Activated T-helper 2 cell treated with anti-CD3 and anti-CD28 coated beads, Interferon-gamma antibody, Interleukin-2, Interleukin-4, amounts not matched to agents 10 μg/mL and 5 μg/mL and 100 μg/mL, durations not matched to agents 14 hours and 24 hours and 36 hours (primary cell): ENCODE measurements at places on chromosomes 3 and 15. TPM values are rescaled to one million over a fixed set of nuclear protein-coding genes. Genes with fewer than 3 reads are reported as not detected.

DNA sequence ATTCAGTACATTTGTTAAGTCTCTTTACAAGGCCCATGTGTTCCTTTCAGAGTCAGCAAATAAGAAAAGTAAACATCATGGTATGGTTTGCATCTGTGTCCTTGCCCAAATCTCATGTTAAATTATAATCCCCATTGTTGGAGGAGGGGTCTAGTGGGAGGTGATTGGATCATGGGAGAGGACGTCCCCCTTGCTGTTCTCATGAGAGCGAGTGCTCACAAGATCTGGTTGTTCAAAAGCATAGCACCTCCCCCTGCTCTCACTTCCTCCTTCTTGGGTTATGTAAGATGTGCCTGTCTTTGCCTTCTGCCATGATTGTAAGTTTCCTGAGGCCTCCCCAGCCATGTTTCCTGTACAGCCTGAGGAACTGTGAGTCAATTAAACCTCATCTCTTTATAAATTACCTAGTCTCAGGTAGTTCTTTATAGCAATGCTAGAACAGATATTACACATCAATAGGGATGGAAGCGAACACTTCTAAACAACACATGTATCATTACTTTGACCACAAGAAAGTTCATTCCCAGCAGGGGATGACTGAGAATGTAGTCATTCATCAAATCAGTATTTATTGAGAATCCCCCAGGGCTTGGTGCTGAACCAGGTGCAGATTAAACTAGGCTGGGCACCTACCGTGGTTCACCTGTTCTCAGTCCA, 4.1 kb downstream of the EFCAB12 start:
- no peak for DNase-seq
- H3K4me3 ChIP-seq: no peak overlapping the region
- H3K36me3 ChIP-seq: peaks cover 8% of the 10 kb centered on the region
- H3K4me1 ChIP-seq: peaks cover 21% of the 10 kb centered on the region
- no peak overlapping the region for H3K27ac ChIP-seq
- H3K27me3 ChIP-seq: peaks cover 8% of the 10 kb centered on the region

ETV5 gene
- 0.85 and 1.3 TPM in 2 replicates for total RNA-seq

- H3K27ac ChIP-seq: no peak overlapping the region
- peaks cover 5% of the 10 kb centered on the region for H3K4me1 ChIP-seq
- no peak overlapping the region for H3K4me3 ChIP-seq
- peaks cover 31% of the 10 kb centered on the region for H3K27me3 ChIP-seq
Measured at GRCh38 chr3:119759962-119760361, 21.9 kb upstream of the NR1I2 start.

- peaks cover 4% of the 10 kb centered on the region for H3K36me3 ChIP-seq
- no peak overlapping the region for H3K27ac ChIP-seq
- no peak overlapping the region for H3K4me3 ChIP-seq
- DNase-seq: no peak
Measured at GRCh38 chr15:65913631-65914199, 44.4 kb downstream of the RAB11A start.

GRCh38 chr3:137304313-137305056, 346.7 kb downstream of the IL20RB start:
- H3K4me3 ChIP-seq: no peak overlapping the region
- DNase-seq: no peak
- H3K36me3 ChIP-seq: no peaks in the 10 kb centered on the region
- no peaks in the 10 kb centered on the region for H3K4me1 ChIP-seq
- H3K27me3 ChIP-seq: no peaks in the 10 kb centered on the region

CFAP100 gene
- total RNA-seq: not detected in 2 replicates

KBTBD13 gene
- not detected in 2 replicates for total RNA-seq

DNA sequence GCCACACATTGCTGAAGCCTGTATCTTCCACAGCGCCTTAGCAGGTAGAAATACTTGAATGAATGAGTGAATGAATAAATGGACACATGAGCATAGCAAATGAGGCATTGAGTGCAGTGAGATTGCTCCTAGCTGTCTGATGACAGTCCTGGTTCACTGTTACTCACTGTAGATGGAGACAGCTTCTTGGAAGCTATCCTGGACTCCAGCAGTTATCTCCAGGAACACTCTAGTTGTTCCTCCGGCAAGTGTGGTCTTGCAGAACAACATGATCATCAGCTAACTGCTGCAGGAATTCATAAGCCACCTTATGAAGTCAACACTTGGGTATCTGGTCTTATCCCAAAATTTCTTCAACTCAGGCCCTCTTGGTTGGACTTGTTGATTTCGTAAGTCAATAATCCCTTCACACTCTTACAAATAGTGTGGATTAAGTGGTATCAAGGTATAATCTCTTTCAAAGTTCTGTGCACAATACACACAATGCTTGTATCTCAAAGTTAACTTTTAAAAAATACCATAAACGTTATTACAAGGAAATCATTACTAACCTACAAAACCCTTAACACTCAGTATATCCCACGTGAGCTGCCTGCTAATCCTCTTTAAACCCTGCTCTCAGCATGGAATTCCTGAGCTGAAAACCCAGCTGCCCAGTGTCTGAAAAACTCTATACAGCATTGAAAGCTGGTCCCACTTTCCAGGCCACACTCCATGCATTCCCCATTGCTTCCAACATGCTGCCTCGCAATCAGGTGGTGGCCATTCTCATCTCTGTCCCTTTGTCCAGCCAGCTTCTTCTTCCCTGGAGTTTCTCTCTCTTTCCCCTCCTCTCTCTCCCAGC, 14.4 kb upstream of the ZBTB38 start:
- peaks cover 14% of the 10 kb centered on the region for H3K27me3 ChIP-seq
- no peak overlapping the region for H3K27ac ChIP-seq
- H3K4me3 ChIP-seq: no peak overlapping the region
- DNase-seq: no peak

DNA sequence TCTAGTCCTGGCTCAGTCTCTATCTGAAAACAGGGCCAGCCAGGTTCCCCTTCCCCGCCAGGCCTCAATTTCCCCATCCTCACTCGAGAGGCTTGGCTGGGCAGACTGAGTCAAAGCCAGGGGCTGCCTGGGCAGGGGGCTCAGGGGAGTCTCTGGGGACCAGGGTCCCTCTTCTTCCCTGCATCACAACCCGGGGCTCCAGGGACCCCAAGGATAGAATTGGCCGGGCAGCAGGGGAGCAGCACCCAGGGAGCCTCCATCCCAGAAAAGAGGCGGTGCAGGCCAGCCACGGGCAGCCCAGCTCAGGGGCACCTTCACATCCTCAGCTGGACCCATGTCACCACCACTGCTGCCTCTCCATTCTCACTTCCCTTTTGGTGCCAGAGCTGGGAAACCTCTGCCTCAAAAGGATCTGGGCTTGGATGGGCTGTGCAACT, 13.3 kb upstream of the PLXND1 start:
- no peak for DNase-seq
- peaks cover 4% of the 10 kb centered on the region for H3K4me1 ChIP-seq
- no peaks in the 10 kb centered on the region for H3K36me3 ChIP-seq
- H3K27me3 ChIP-seq: no peaks in the 10 kb centered on the region

DNA sequence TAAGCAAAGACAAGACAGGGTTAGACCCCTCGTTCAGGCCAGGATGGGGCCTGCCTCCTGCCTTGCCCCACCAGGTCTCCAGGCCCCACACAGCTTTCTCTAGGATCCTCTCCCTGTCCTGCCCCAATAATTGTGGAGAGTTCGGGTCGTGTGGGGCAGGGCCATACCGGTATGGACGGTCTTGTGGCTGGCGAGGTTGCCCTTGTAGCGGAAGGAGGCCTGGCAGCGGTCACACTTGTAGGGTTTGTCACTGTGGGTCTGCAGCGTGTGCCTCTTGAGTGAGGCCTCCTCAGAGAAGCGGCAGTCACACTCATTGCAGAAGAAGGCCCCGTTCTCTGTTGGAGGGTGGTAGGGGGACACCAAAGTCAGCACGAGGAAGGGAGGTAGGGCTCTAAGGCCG, 18.7 kb downstream of the BCL6 start:
- H3K4me3 ChIP-seq: no peak overlapping the region
- no peak overlapping the region for H3K27ac ChIP-seq
- DNase-seq: no peak
- no peaks in the 10 kb centered on the region for H3K4me1 ChIP-seq

GRCh38 chr15:85414495-85414894, 34.1 kb downstream of the AKAP13 start:
- H3K4me3 ChIP-seq: peak overlapping the region; percentile 35
- peaks cover 19% of the 10 kb centered on the region for H3K36me3 ChIP-seq
- H3K4me1 ChIP-seq: peaks cover 63% of the 10 kb centered on the region
- no peak for DNase-seq

C3orf85 gene
- not detected in 2 replicates for total RNA-seq

- no peak overlapping the region for H3K27ac ChIP-seq
- peaks cover 47% of the 10 kb centered on the region for H3K36me3 ChIP-seq
Measured at GRCh38 chr15:28191832-28192231, 92.7 kb upstream of the OCA2 start.

DNA sequence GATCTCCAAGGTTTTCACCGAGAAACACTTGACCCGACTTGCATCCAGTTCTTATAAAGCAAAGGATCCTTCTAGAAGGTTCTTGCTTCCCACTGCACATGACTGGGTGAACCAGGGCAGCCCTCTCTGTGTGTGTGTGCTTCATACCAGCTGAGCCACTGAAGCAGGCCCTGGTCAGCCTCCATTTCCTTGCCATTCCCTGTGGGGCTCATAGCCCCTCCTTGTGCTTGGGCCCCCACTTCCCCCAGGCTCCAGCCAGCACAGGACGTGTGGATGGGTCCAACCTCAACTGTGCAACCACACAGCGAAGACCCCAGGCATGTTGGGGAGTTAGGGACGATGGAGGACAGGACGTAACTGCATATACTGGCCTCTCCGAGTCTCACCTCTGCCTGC, 15.5 kb downstream of the KLF15 start:
- H3K27me3 ChIP-seq: no peaks in the 10 kb centered on the region
- H3K4me1 ChIP-seq: no peaks in the 10 kb centered on the region
- DNase-seq: peak; percentile 1
- H3K36me3 ChIP-seq: no peaks in the 10 kb centered on the region
- H3K4me3 ChIP-seq: no peak overlapping the region
- H3K27ac ChIP-seq: no peak overlapping the region

A4GNT gene
- total RNA-seq: not detected in 2 replicates

GRCh38 chr15:69609776-69610175, 157.2 kb downstream of the RPLP1 start:
- peaks cover 9% of the 10 kb centered on the region for H3K27me3 ChIP-seq
- no peaks in the 10 kb centered on the region for H3K36me3 ChIP-seq
- DNase-seq: no peak
- peaks cover 10% of the 10 kb centered on the region for H3K4me1 ChIP-seq
- no peak overlapping the region for H3K27ac ChIP-seq
- H3K4me3 ChIP-seq: no peak overlapping the region

DNA sequence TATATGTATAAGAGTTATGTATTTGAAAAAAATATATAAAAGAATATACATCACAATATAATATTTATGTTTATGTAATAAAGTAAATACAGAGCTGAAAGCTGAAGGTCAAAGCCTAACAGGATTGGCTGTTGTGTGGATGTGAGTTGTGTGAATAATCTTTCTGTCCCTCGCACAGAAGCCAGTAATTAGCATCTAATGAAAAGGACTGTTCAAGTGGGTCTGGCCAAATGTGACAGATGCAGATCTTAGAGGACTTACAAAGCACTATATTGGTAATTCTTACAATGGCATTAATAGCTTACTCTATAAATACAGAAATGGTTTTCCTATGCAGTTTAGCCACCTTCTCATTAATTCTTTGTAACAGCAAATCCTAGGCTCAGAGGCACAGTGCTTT, 2.4 kb downstream of the MKRN3 start:
- no peak for DNase-seq
- no peaks in the 10 kb centered on the region for H3K4me1 ChIP-seq
- H3K36me3 ChIP-seq: no peaks in the 10 kb centered on the region
- no peak overlapping the region for H3K4me3 ChIP-seq

DNA sequence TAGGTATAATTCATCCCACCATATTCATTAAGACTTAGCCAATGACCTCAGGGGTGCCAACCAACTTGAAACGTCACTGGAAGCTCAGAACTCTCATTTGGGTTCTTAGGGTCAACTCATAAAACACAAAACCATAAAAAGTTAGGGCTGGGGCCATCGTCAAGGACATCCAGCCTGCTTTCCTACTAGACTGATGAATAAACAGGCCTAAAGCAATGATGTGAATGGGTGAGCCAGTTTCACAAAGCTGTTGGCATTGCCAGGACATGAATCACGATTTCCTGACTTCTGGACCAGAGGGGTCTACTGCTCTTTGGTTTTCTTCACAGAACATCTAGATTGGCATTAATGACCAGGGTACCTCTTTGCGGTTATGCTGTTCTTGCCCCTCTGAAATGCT, 64.7 kb downstream of the EOMES start:
- no peak overlapping the region for H3K27ac ChIP-seq
- peaks cover 6% of the 10 kb centered on the region for H3K27me3 ChIP-seq
- peaks cover 5% of the 10 kb centered on the region for H3K4me1 ChIP-seq
- no peak for DNase-seq
- H3K4me3 ChIP-seq: no peak overlapping the region

HIGD1A gene
- 85.9 and 88.5 TPM in 2 replicates for total RNA-seq

GRCh38 chr15:38059665-38060064, 125.2 kb downstream of the TMCO5A start:
- peaks cover 29% of the 10 kb centered on the region for H3K27me3 ChIP-seq
- no peak overlapping the region for H3K4me3 ChIP-seq
- H3K27ac ChIP-seq: no peak overlapping the region
- peaks cover 14% of the 10 kb centered on the region for H3K4me1 ChIP-seq
- H3K36me3 ChIP-seq: no peaks in the 10 kb centered on the region

- DNase-seq: no peak
- H3K36me3 ChIP-seq: no peaks in the 10 kb centered on the region
- H3K27ac ChIP-seq: no peak overlapping the region
- no peaks in the 10 kb centered on the region for H3K27me3 ChIP-seq
- no peak overlapping the region for H3K4me3 ChIP-seq
Measured at GRCh38 chr3:78621061-78621716, 1146.6 kb downstream of the ROBO1 start.

DGKG gene
- total RNA-seq: 0.05 TPM in 2 replicates

CMTM7 gene
- total RNA-seq: 60.0 and 60.9 TPM in 2 replicates

DNA sequence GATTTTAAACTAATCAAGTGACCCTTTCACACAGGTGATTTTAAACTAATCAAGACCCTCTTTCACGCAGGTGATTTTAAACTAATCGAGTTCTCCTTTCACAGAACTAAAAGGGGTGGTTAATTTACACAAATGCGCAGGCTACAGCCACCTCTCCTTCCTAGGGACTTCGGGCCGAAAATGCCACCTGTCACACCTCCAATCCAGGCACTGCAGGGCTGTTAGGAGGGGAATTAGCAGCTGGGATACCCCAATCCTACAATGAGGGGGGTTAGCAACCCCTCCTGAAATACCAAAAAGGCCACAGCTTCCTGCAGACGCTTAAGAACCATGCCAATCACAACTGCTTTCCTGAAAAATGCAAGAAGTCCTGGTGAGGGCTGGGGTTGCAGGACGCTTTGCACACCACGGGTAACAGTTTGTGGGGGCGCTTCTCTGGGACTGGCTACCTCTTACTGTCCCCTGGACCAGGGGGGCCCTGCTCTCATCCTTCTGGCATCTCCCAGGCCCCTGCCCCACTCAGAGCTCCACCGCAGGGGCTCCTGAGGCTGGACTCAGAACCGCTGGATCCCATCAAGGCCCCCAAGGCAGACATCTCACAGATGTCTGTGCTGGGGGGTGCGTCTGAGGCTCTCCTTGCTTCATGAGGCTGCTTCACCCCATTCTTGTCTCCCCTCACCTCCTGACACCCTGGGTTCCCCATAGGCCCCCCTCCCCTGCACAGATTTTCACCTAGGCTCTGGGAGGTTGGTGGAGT, 145.9 kb downstream of the OR4M2 start:
- no peaks in the 10 kb centered on the region for H3K27me3 ChIP-seq
- no peak overlapping the region for H3K4me3 ChIP-seq
- DNase-seq: no peak
- H3K4me1 ChIP-seq: peaks cover 12% of the 10 kb centered on the region
- H3K36me3 ChIP-seq: no peaks in the 10 kb centered on the region
